Ovary (tissue), 10 donors: ENCODE measurements at places on chromosomes 7 and 10.

GRCh38 chr7:117872561-117873309 is 506 bp downstream of the CTTNBP2 start:
- peak; percentile 49 for DNase-seq

DNA sequence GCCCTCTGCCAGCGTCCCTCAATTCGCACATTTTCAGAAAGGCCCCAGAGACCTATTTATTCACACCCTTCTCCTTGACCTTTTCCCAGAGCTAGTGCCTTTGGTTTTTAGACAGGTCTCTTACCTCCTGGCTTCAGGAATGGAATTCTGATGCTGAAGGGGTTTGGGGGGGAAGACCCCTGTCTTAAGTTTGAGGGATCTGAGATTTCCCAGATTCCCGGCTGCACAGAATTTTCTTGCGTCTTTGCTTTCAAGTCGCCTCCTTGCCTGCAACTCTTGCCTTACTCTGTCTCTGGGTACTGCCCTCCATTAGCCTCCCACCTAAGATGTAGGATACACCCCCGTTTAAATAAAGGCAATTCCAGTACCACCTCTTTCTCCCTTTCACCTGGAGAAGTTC is 1.9 kb downstream of the GATA3 start:
- no peak for DNase-seq

DNA sequence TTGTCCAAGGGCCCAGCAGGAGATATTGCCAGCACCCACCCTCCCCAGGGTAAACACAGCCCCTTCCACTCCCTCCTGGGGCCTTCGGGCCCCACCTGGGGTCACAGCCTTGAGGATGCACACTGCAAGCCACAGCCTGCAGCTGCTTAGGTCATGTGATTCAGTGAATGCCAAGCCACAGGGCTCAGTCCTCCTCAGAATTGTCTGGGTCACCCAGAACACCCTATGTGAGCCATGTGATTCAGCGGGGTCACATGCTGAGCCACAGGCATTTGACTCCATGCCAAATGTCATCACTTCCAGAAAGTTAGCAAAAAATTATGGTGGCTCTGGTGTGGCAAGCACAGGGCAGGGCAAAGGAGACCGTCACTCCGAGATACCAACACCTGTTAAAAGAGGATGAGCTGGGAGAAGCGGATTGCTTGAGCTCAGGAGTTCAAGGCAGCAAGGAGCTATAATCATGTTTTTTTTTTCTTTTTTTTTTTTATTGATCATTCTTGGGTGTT is 17.2 kb upstream of the PSAP start:
- peak; percentile 40 for DNase-seq

DNA sequence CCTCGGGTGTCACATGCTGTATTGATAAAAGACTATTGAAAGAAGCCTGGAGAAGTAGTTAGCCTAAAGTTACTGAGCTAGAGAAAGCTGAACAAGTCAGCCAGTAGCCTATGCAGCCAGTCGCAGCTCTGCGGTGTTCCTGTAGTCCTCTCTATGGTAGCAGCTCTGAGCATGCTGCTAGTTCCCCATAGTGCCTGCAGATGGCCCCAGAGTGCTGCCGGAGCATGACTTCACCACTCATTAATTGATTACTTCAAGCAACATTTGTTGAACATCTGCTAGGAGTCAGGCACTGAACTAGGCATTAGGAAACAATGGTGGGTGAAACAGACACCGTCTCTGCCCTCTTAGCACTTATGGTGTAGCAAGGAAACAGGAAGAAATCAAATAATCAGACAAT is 422.7 kb downstream of the SORCS3 start:
- no peak for DNase-seq
